ENCODE measurements at places on chromosomes 7 and 10.

DNA sequence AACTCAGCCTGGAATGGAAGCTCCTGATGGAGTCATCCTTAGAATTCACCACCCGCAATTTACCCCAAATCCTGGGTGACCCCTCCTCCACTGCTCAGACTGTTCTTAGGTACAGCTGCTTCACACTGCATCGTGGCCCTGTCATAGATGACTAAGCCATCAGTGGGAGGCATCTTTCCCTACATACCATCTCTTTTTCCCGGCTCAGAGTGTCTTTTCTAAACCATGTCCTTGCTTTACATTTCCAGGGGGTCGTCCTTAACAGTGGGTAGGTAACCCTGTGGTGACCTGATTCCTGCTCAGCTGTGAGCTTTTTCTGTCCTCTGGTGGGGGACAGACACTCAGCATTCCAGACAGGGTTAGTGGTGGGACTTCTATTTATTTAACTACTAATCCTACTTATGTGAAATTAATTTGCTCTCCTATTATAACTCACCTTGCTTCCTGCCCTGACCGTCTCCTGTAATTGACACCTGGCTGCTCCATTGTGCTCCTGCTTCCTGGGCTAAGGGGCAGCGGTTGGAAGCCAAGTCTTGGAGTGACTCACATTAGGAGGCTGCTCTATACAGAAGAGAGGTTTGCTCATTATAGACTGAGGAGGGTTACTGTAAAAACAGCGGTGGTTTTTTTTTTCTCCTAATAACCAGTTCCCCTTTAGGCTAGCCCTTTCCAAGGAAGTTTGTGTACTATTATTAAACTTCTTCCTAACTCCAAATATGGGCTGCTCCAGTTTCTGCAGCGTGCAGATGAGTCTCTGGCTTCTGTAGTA lies 40.6 kb downstream of the PYROXD2 start:
- DNase-seq, result no peak

DNA sequence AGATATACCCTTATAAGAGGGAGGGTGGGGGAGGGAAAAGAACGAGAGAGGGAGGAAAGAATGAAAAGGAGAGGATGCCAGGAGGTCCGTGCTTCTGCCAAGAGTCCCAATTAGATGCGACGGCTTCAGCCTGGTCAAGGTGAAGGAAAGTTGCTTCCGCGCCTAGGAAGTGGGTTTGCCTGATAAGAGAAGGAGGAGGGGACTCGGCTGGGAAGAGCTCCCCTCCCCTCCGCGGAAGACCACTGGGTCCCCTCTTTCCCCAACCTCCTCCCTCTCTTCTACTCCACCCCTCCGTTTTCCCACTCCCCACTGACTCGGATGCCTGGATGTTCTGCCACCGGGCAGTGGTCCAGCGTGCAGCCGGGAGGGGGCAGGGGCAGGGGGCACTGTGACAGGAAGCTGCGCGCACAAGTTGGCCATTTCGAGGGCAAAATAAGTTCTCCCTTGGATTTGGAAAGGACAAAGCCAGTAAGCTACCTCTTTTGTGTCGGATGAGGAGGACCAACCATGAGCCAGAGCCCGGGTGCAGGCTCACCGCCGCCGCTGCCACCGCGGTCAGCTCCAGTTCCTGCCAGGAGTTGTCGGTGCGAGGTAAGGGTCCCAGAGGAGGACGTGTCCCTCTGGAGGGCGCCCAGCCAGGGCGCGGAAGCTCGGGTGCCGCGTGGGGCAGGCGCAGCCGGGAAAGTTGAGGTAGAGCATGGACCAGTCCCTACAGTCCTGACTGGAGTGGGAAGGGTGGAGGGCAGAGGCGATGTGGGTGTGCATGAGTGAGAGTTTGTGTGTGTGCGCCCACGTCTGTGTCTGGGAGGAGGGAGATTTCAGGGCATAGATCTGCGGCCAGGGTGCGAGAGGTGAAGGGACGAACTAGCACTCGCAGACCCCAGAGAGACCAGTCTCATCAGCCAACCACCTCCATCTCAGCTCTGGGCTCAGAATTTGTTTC lies 844 bp downstream of the GRM3 start:
- no peak for DNase-seq

DNA sequence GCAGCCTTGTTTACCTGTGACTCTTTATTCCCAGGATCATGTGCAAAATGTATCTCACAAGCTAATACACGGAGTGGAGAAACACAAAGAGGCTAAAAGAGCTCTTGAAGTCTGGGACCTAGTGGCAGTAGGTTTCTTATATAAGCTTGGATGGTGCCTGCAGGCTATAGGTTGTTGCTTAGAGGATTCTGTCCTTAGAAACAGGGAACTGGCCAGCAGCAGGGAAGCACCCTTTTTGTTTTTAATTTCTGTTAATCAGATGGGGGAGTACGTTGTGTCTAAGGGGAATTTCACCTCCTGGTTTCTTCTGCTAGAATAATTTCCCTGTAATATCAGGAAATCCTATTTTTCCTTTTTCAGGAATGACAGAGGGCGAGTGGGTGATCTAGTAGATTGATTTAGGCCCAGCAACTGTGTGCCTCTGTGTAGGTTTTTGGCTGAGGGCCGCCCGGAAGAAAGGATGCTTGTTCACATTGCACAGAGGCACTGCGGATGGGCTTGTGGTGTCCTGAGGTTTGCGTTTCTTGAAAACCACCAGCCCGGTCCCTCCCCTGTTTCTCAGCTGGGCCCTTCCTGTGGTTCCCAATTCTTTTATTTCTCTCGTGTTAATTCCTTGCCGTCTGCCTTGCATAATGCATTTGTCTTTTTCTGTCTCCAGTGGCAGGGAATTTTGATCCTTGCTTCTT lies 158.0 kb downstream of the CAMK1D start:
- DNase-seq, result peak; percentile 65

GRCh38 chr10:132169766-132170560 lies 16.8 kb upstream of the DPYSL4 start:
- no peak for DNase-seq

DNA sequence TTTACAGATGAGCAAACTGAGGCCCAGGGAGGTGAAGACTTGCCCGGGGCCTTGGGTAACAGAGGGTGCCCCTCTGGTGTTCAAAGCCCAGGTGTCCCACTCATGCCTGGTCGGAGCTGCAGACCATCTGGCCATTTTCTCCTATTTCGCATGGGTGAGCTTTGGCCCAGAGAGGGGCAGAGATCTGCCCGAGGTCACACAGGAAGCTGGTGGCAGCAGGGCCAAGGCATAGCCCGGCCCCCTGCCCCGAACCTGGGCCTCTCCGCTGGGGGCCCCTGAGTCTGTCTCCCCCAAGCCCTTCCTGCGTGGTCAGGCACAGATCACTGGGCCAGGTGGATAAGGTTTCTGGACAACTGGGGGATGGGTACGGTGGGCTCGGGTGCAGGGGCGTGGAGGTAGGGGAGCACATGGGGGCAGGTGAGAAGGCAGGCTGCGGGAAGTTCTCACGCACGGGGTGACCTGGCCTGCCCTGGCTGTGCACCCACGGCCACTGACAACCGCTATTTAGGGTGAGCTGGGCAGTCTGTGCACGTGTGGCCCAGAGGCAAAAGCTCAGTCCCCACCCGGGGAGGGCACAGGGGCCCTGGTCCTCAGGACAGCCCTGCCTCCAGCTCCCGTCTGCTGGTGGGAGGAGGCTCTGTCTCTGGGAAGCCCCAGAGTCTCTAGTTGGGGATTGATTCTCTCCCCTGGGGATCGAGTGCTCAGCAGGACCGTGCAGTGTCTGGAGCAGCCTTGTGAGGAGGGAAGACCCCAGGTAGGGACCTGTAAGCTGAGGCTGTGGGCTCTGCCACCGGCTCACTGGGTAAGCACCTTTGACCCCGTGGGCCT lies 68.6 kb downstream of the UNCX start:
- DNase-seq, result no peak

- DNase-seq, result no peak
Observed at GRCh38 chr10:43214071-43214955, 52.6 kb downstream of the RASGEF1A start.

- no peak for DNase-seq
Observed at GRCh38 chr10:110966146-110966545, 46.7 kb downstream of the SHOC2 start.

- no peak for DNase-seq
Observed at GRCh38 chr10:15681076-15681475, 38.6 kb downstream of the ITGA8 start.

DNA sequence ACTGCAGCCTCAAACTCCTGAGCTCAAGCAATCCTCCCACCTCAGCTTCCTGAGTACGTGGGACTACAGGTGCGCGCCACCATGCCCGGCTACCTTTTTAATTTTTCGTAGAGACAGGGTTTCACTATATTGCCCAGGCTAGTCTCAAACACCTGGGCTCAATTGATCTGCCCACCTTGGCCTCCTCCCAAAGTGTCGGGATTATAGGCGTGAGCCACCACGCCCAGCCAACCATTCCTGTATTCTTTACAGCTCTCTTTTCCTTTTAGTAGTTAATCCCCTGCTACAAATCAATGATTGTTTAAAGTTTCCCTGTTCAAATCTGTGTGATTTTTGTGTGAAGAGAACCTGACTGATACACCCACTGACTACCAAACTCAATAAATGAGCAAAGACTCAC lies 75.4 kb upstream of the SVIL start:
- peak; percentile 32 for DNase-seq

DNA sequence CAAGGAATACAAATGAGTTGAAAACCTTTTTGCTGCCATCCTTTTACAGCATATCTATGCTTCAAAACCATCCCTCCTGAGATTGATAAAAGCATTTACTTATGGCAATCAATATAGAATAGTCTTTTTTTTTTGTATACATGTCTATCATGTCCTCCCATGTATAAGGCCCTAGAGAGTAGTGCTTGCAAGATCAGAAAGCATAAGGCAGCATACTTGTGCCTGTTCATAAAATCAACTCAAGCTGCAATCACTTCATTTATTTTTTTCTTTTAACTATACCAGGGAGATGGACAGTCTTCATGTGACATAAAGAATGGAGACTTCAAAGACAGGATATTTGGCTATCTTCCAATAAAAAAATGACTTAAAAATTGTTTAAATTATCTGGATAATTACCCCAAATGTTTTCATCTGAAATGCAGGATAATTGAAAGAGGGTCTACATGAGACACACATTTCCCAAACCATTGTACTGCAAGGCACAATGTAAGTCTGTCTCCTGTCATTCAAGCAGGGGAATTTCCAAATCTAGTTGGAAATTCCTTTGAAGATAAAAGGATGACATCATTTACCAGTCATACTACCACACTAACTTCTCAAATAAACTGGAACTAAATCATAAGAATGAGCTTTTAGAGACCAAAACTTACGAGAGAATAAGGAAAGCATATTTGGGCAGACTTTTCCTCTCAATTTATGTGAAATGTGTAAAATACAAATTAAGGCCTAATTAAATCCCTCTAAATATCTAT lies 22.5 kb downstream of the LRRN3 start:
- DNase-seq, result no peak

DNA sequence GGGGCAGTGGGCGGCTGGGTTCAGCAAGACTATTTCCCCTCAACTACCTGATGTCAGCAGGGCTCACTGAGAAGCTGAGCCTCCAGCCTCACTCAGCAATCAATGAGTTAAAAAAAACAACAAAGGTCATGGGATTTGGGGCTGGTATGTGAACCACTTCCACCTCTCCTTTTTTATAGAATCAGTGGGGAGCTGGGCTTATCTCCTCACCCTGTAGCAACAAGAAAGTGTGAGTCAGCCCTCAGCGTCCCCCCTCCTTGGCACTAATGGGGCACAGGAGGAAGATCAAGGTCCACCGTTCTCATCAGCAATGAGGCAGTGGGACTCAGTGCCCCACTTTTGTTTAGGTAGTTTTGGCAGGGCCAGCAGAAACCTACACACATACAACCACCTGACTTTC lies 823.5 kb upstream of the POM121L12 start:
- no peak for DNase-seq

DNA sequence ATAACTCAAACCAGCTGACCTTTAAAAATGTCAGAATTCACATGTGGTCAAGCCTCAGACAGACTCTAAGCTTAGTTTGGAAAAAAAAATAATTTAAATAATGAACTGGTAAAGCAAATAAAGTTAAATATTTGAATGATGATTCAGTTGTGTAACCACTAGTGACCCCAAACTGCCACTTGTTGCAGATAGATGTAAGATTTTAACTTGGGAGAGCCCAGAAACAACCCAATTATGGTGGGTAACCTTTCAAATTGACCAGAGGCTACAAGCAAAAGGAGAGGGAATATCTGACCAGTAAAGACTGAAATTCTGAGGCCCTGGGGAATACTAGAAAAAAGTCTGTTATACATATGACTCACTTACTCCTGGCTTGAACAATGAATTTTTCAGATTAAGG lies 268.1 kb downstream of the HPSE2 start:
- DNase-seq, result no peak

DNA sequence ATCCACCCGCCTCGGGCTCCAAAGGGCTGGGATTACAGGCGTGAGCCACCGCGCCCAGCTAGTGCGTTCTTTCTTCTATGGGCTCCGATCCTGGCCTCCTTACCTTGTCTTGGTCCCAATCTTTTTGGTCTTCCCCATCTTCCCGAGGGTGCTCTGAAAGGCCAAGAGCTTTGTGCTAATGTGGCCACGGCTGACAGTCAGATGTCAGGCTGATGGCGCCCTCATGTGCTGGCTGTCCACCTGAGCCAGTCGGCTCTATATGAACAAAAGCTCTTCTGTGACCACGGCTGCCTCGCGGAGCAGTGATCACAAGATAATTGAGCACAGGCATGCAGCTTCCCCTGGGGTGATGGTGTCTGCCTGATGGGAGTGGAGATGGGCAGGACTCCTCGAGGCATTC lies 11.0 kb upstream of the AHCYL2 start:
- DNase-seq, result no peak

DNA sequence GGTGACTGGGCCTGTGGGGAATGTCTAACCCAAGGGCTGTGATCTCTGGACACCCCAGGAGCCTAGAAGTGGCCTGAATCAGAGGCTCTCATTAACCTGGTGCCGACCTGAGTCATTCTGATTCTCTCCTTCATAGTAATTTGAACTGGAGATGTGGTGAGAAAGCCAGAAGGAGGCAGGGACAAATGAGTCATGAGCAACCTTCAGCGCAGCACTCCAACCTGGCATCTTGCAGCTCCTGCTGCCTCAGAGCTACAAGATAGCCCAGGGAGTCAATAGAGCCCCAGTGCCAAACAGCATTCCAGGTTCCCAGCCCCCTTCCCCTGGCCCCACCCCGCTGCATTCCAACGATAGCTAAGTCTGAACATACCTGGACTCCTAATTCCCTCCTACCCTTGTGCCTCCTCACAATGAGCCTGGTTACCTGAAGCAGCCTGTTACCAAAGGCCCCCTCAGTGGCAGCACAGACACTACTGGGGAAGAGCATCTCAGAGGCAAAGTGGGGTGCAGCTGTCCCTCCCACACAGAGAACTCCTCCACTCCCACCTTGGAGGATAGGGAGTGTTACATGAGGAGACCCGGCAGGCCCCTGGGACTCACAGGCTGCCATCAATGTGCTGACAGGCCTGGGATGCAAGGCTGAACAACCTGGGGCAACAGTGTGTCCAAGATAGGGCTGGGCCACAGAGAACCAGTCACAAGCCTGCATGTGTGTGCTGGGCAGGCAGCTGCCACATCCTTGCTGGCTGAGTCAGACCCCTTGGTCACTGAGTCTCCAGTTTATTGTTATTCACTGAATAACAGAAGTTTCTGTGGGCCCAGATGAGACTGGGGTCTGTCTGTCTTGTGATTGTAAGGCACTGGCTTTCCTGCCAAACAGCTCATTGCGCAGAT lies 76.8 kb upstream of the LEP start:
- DNase-seq, result peak; percentile 76

- no peak for DNase-seq
Observed at GRCh38 chr7:82105463-82105862, 335.6 kb upstream of the HGF start.
